C1 segment of cervical spinal cord (tissue), 14 donors: ENCODE measurements at places on chromosomes 5 and 9.

DNA sequence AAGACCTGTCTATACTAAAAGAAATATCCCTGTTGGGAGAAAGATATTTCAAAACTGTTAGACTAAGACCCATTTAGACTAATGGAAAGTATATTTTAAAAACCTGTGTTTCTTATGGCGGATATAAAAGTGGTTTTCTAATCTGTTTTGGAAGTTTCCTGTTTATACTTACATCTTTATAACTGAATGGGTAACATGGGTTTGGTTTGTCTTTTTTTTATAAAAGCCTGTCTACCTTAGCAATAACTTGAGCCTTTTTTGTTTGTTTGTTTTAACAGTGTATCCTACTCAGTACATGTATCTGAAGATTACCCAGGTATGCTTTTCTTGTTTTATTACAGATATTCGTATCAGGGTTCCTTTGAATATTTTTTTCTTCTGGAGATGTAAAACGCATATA, 83.4 kb downstream of the PARP8 start:
- no peak for DNase-seq

DNA sequence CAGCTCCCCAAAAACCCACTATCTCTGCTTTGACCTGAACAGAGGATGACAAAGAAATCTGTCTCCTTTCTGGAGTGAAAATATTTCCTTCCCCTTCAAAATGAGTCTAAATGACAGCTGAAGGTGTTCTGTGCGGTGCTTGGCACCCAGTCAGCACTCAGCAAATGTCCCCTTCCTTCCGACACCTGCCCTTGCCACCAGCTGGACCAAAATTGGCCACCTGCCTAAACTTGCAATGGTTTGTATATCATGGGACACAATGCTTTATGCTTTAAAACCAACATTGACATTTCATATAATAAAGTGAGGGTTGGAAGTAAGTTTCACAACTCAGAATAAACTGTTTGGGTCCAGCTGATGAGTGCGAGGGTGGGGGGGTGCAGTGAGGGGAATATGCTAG, 7.5 kb upstream of the TTC1 start:
- DNase-seq = no peak

GRCh38 chr5:418162-419121, 24.5 kb upstream of the EXOC3 start:
- DNase-seq = no peak

GRCh38 chr5:96252596-96252995, 180.5 kb downstream of the PCSK1 start:
- DNase-seq = no peak

- no peak for DNase-seq
Observed at GRCh38 chr5:14756478-14756877, 92.0 kb downstream of the OTULIN start.

- no peak for DNase-seq
Observed at GRCh38 chr9:107805201-107805600, 315.6 kb upstream of the KLF4 start.

- no peak for DNase-seq
Observed at GRCh38 chr5:58412081-58412480, 47.8 kb downstream of the PLK2 start.

DNA sequence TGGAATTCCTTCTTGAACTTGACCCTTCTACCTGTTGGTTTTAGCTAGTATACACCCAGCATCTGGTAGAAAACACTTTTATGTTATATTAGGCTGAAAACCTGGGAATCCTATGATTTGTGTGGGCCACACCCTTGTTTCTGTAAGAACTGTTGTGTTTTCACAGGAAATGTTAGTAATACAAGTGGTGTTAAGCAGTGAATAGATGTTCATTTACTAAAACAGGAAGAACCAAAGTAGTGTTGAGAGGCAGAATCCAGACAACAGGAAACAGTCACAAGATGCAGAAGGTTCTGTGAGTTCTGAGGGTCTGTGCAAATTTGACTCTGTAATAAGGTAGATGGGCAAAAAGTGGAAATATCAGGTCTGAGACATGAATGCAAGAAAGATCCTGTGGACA, 73.0 kb upstream of the RAI14 start:
- no peak for DNase-seq
